ENCODE measurements at places on chromosomes 12 and 14. TPM values are rescaled to one million over a fixed set of nuclear protein-coding genes. Genes with fewer than 3 reads are reported as not detected.

Gene CD4
- total RNA-seq, result 11.0 TPM

Gene GPN3
- total RNA-seq, result 31.0 TPM

Gene GPR65
- 1.1 TPM for total RNA-seq

- H3K27ac ChIP-seq, result no peak overlapping the region
- no peak overlapping the region for H3K4me3 ChIP-seq
- no peaks in the 10 kb centered on the region for H3K27me3 ChIP-seq
- H3K4me1 ChIP-seq, result no peaks in the 10 kb centered on the region
- DNase-seq, result no peak
Measured at GRCh38 chr14:90114554-90114953, 52.8 kb downstream of the KCNK13 start.

Gene BEGAIN
- total RNA-seq, result 4.1 TPM

DNA sequence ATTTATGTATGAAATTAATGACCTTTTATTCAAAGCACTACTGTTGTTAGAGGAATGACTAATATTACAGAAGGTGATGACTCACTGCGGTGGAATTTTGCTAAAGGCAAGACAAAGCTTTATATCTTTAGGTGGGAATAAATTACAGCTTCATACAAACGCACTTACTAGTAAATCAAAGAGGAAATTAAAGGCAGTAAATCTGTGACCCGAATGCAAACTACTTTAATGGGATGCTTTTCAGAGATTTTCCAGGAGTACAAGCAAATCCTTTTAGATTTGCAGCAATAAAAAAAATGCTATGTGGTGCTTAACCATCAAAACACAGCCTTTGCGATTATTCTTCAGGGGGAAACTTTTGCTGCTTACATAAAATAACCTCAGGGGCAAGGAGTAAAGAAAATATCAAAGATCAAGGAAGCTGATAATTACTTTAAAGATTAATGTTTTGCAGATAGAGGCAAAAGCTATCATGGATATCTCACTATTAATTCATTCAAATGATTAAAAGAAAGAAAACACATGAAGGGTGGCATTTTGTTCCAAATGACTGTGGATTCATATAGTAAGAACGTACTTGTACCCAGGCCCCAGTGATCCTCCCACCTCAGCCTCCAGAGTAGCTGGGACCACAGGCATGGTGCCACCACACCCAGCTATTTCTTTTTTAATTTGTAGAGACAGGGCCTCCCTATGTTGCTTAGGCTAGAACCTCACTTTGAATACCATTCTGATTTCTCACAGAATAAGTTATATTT, 98.9 kb downstream of the DENND5B start:
- H3K27ac ChIP-seq, result peak overlapping the region; percentile 65
- H3K36me3 ChIP-seq, result no peaks in the 10 kb centered on the region
- no peaks in the 10 kb centered on the region for H3K4me1 ChIP-seq
- no peaks in the 10 kb centered on the region for H3K27me3 ChIP-seq
- no peak overlapping the region for H3K4me3 ChIP-seq

Gene LPAR5
- 0.98 TPM for total RNA-seq

Gene CD27
- 2.6 TPM for total RNA-seq

Gene TCL1A
- total RNA-seq, result not detected

GRCh38 chr12:24012528-24012927, 63.1 kb upstream of the SOX5 start:
- H3K4me3 ChIP-seq, result no peak overlapping the region
- no peaks in the 10 kb centered on the region for H3K27me3 ChIP-seq
- H3K4me1 ChIP-seq, result no peaks in the 10 kb centered on the region
- H3K27ac ChIP-seq, result no peak overlapping the region
- no peak for DNase-seq

DNA sequence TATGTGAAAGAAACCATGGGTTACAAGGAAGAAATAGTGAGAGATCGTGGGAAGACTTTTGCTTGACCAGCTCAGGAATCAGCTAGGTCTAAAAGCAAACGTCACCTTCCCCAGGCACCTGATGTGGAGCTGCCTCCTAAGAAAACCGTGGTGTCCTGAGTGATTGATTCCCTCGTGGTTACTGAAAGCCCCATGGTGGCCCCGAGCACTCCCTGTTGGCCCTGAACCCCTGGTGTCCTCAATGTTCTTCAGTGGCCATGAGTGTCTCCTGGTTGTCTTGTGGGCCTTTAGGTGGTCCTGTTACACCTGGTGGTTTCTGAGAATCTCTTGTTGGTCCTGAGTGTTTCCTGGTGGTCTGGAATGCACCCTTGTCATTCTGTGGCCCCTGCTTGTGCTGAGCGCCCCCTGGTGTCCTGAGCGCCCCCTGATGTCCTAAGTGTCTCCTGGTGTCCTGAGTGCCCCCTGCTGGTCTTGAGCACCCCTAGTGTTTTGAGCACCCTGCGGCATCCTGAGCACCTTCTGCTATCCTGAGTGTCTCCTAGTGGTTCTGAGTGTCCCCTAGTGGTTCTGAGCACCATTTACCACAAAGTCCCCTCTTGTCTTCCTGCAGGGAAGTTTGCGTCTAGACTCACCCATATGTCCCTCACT, 518.7 kb downstream of the TMEM121 start:
- H3K27ac ChIP-seq, result no peak overlapping the region
- no peaks in the 10 kb centered on the region for H3K27me3 ChIP-seq
- DNase-seq, result no peak
- H3K4me1 ChIP-seq, result no peaks in the 10 kb centered on the region
- H3K36me3 ChIP-seq, result no peaks in the 10 kb centered on the region

DNA sequence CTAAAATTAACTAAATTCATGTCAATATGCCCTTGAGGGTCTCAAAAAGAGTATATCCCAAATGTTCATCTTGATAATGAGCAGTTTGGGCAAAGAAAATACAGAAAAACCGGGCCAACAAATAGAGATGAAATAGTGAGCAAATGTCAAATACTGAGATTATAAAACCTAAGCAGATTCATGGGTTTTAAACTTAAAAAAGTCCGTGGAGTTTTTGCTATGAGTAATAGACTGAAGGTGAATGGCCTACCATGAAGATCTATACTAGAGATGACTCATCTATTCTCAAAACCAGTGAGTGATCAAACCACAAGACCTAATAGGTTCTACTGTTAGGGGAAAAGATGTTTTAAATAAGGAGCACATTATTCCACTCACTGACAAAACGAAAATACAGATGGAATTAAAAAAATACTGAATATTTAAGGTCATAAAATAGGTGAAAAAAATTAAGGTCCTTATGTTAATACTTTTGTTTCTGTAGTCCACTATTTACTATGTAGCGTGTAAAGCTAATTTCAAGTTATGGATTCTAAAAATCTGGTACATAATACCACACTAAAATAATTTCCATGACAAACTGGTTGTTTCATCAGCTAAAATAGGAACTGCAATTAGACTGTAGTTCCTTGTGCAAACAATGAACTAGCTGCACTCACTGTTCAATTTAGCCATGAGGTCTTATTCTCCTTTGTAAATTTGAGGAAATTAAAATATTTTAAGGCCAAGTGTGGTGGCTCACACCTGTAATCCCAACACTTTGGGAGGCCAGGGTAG, 5.0 kb downstream of the HNRNPC start:
- H3K27ac ChIP-seq, result peak overlapping the region; percentile 13
- H3K4me1 ChIP-seq, result peaks cover 3% of the 10 kb centered on the region
- H3K36me3 ChIP-seq, result no peaks in the 10 kb centered on the region
- H3K4me3 ChIP-seq, result no peak overlapping the region
- DNase-seq, result no peak
- no peaks in the 10 kb centered on the region for H3K27me3 ChIP-seq

Gene ALG10
- total RNA-seq, result 7.7 TPM

Gene MARK3
- 87.5 TPM for total RNA-seq

GRCh38 chr12:3097186-3097804, 20.1 kb downstream of the TSPAN9 start:
- peaks cover 8% of the 10 kb centered on the region for H3K4me1 ChIP-seq
- no peaks in the 10 kb centered on the region for H3K36me3 ChIP-seq
- H3K27me3 ChIP-seq, result no peaks in the 10 kb centered on the region
- DNase-seq, result no peak
- H3K4me3 ChIP-seq, result peak overlapping the region; percentile 45

Gene TAS2R8
- not detected for total RNA-seq

- H3K27ac ChIP-seq, result no peak overlapping the region
- no peak overlapping the region for H3K4me3 ChIP-seq
- DNase-seq, result no peak
- no peaks in the 10 kb centered on the region for H3K27me3 ChIP-seq
Measured at GRCh38 chr14:66046035-66046434, 440.1 kb upstream of the CCDC196 start.

GRCh38 chr14:23877538-23878180, 75.9 kb upstream of the DHRS4 start:
- no peaks in the 10 kb centered on the region for H3K4me1 ChIP-seq
- H3K4me3 ChIP-seq, result no peak overlapping the region
- no peak overlapping the region for H3K27ac ChIP-seq
- no peak for DNase-seq

DNA sequence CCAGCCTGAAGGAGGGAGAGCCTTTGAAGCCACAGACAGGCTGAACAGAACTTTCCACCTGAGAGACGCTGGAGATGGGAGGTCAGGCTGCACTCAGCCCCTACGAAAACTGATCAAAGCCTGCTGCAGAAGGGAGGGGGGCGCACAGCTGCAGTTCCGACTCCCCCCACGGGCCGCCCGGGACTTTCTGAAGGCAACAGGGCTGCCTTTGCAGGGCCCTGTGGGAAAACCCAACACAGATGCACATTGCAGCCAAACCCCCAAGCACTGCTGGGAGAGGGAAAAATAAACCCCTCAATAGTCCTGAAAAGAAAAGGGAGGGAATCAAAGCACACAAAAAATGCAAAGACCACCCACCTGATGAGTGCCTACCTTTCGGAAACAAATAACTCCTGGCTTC, 290.6 kb downstream of the ZFP36L1 start:
- peaks cover 10% of the 10 kb centered on the region for H3K4me1 ChIP-seq
- no peaks in the 10 kb centered on the region for H3K36me3 ChIP-seq
- no peaks in the 10 kb centered on the region for H3K27me3 ChIP-seq
- no peak overlapping the region for H3K4me3 ChIP-seq

GRCh38 chr14:51185754-51186153, 54.3 kb upstream of the TMX1 start:
- DNase-seq, result no peak
- peaks cover 4% of the 10 kb centered on the region for H3K4me1 ChIP-seq
- no peak overlapping the region for H3K27ac ChIP-seq

GRCh38 chr12:87690236-87690810, 338.9 kb downstream of the C12orf50 start:
- H3K27me3 ChIP-seq, result no peaks in the 10 kb centered on the region
- no peak overlapping the region for H3K4me3 ChIP-seq
- DNase-seq, result no peak

DNA sequence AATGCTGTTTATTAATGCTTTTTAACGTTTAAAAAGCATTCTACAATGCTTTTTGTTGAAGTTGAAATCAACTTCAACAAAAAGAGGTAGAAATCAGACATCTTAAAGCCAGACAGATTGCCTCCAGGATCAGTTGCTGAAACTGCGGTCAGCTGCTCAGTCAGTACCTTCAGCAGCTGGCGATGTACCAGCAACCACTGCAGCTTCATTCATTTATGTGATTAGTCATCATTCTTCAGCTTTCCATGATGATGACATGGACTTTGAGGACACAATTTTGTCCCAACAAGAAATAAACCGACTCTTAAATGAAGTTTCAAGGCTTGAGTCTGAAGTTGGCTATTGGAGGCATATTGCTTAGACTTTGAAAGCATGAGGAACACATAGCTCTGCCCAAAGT, 31.5 kb upstream of the NUAK1 start:
- H3K4me1 ChIP-seq, result no peaks in the 10 kb centered on the region
- no peak overlapping the region for H3K4me3 ChIP-seq
- no peak overlapping the region for H3K27ac ChIP-seq
- H3K27me3 ChIP-seq, result no peaks in the 10 kb centered on the region
- no peak for DNase-seq
- no peaks in the 10 kb centered on the region for H3K36me3 ChIP-seq

Gene LTB4R2
- total RNA-seq, result 8.5 TPM

DNA sequence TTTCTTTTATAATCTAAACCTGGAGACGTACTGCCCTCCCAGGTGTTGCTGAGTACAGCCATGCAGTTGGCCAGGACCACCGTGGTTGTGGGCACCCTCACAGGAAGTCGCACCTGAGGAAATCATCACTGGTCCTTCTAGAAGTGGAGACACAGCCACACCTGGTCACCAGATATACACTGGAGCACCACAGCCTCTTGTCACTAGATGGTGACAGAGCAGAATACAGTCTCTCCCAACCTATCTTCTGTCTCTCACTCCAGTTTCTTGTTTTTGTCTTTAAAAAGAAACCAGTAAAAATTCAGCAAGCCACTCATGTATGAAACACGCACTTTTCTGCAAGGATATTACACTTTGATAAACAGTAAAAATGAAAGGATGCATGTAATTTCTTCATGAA, 43.1 kb upstream of the GPHB5 start:
- H3K4me3 ChIP-seq, result no peak overlapping the region
- H3K27ac ChIP-seq, result no peak overlapping the region
- H3K27me3 ChIP-seq, result no peaks in the 10 kb centered on the region
- H3K36me3 ChIP-seq, result no peaks in the 10 kb centered on the region

GRCh38 chr12:131473261-131473660, 237.6 kb upstream of the SFSWAP start:
- H3K27me3 ChIP-seq, result no peaks in the 10 kb centered on the region
- no peak overlapping the region for H3K4me3 ChIP-seq
- no peaks in the 10 kb centered on the region for H3K36me3 ChIP-seq
- H3K4me1 ChIP-seq, result no peaks in the 10 kb centered on the region

DNA sequence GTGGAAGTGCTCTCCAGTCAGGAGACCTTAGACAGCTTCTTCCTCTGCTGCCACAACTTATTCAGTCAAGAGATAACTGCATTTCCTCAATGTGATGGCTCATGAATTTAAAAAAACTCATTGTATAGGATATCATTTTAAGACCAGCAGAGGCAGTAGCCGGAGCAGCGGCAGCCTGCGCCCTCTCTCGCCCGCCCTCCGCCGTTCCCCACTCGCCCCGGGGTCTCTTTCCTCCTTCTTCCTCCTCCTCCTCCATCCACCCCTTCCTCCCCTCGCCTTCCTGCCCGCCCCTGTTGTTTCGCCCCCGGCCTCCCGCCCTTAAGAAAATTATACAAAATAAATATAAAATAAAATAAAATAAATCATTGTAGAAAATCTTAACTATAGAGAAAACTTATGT, 687.6 kb downstream of the FLRT2 start:
- no peaks in the 10 kb centered on the region for H3K4me1 ChIP-seq
- no peaks in the 10 kb centered on the region for H3K36me3 ChIP-seq
- H3K27ac ChIP-seq, result no peak overlapping the region

DNA sequence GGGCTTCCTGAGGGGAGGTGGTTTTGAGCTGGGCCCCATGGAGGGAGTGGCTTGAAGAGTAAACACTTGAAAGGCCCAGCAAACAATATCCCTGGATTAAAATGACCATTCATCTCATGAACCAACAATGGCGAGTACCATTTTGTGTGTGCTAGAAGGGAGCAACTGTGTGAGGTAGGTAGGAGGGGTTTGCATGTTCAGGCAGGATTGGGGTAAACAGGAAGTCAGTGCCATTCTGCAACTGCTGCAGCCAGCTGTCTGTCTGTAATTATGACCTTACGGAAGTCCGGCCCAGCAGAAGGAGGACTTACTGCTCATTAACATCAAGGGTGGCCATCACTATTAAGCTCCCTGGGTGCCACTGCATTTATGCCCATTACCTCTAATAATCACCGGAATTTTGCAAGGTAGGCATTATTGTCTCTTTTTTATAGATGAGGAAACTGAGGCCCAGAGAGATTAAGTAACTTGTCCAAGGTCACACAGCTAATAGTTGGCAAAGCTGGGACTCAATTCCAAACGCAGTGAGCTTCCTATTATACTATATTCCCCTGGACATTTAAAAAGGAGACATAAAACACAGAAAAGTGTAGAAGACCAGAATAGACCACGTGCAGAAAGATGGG, 16.6 kb upstream of the IFI27L2 start:
- no peak overlapping the region for H3K4me3 ChIP-seq
- no peak for DNase-seq
- H3K27ac ChIP-seq, result no peak overlapping the region
- H3K36me3 ChIP-seq, result no peaks in the 10 kb centered on the region

GRCh38 chr12:19633194-19633593, 193.9 kb downstream of the AEBP2 start:
- no peaks in the 10 kb centered on the region for H3K4me1 ChIP-seq
- H3K27me3 ChIP-seq, result no peaks in the 10 kb centered on the region
- no peak overlapping the region for H3K27ac ChIP-seq
